Right ventricle myocardium superior (tissue), 1 donor: ENCODE measurements at places on chromosomes 5 and 9. TPM values are rescaled to one million over a fixed set of nuclear protein-coding genes. Genes with fewer than 3 reads are reported as not detected.

- DNase-seq = no peak
Measured at GRCh38 chr9:89893886-89894285, 289.1 kb downstream of the GADD45G start.

- no peak for DNase-seq
Measured at GRCh38 chr9:123445116-123445515, 89.1 kb downstream of the CRB2 start.

Gene CCDC152
- total RNA-seq = 0.56 TPM

- DNase-seq = no peak
Measured at GRCh38 chr5:59207401-59207800, 624.5 kb downstream of the RAB3C start.

Gene GAS1
- 21.8 TPM for total RNA-seq

- no peak for DNase-seq
Measured at GRCh38 chr5:64700765-64701164, 10.5 kb downstream of the SHISAL2B start.

- no peak for DNase-seq
Measured at GRCh38 chr5:69454460-69455249, 37.9 kb upstream of the OCLN start.

GRCh38 chr5:64176301-64176700 lies 10.7 kb downstream of the RNF180 start:
- no peak for DNase-seq

DNA sequence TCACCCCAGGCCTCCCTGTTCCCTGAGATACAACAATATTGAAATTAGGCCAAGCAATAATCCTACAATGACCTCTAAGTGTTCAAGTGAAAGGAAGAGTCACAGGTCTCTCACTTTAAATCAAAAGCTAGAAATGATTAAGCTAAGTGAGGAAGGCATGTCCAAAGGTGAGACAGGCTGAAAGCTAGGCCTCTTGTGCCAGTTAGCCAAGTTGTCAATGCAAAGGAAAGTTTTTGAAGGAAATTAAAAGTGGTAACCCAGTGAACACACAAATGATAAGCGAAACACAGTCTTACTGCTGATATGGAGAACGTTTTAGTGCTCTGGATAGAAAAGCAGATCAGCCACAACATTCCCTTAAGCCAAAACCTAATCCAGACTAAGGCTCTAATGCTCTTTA lies 39.8 kb downstream of the PTAR1 start:
- no peak for DNase-seq
